ENCODE measurements at places on chromosomes 11 and 22.

GRCh38 chr11:131430473-131431208 is 60.2 kb downstream of the NTM start:
- DNase-seq, result peak; percentile 60

- no peak for DNase-seq
Measured at GRCh38 chr11:71381781-71382505, 66.2 kb downstream of the DHCR7 start.

DNA sequence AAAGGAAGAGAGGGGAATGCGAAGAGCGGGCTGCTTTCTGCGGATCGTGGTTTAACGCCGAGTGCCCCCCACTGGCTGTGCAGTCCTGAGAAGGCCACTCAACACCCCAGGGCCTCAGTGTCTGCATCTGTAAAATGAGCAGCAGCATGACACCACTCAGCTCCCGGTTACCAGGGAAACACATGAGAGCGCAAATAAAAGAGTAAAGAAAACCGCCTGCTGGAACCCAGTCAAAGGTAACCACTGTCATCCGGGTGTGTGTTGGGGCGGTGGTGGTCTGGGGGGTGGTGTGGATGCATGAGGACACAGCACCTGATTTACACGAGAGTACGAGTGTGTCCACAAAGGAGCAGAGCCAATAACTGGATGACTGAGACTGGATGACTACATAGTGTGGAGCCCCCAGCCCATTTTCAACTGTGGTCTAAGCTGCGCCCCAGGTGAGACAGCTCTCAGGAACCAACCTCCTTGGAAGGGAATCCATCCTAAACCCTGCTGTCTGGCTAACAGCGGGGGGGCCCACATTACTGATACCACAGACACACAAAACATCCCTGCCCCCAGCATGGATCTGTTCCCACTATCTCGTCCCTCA is 5.7 kb downstream of the CELSR1 start:
- no peak for DNase-seq

GRCh38 chr11:76674517-76675400 is 4.2 kb upstream of the LRRC32 start:
- no peak for DNase-seq

DNA sequence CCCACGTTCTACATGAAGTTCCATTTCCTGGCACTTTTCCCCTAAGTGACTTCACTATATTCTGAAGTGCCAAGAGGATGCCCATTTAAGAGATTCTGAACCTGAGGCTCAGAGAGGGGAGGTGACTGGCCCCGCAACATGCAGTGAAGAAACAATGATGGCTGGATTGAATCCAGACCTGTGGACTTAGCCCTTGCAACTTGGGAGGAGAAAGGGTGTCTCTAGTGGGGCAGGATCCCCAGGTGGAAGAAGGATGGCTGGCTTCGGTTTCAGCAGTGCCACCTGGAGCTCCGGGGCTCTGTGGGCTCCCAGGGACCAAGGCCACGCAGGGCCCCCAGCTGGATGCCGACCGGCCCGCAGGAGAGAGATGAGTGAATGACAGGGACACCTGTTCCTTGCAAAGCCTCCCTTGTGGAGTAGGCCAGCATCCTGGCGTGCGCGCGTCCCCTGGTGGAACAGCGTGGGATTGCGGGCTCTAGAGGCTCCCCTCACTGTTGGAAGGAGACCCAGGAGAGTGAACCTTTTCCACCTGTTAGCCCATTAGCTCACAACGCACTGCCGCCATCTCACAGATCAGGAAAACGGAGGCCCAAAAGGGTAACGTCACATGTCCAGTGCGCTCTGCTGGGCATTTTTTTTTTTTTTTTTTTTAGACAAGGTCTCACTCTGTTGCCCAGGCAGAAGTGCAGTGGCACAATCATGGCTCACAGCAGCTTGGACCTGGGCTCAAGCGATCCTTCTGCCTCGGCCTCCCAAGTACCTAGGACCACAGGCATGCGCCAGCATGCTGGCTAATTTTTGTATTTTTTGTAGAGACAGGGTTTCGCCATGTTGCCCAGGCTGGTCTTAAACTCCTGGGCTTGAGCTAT is 104.7 kb downstream of the KIAA1671 start:
- DNase-seq, result peak; percentile 12

DNA sequence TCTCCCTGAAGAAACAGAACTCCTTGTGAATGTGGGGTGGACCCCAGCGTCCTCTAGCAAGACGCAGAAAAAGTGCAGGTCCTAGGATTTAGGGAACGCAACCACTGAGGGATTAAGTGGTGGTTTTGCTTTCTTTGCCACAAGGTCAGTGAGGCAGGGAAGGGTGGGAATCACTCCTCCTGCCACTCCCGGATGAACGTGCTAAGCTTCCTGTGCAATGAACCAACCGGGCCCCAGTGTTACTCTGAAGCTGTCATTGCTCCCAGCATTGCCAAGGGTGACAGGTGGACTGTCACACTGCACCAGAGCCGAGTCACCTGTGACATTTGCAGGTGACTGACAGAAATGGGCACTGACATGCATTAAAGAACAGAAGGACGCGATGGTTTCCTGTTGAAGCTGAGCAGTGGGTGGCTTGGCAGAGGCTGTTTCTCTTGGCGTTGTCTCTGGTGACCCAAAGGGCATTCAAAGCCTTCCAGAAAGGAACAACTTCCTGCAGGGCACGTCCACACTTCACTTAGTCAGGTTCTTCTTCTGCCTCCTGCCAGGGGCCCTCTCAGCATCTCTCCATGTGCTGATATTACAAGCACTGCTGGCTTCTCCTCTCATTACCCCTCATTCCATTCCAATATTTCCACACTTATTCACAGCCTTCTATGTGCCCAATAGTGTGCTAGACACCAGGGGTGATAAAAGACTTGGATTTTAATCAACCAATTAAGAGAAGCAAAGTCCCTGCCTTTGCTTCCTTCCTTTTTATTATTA is 9.7 kb downstream of the KIRREL3 start:
- DNase-seq, result peak; percentile 64

GRCh38 chr11:13229136-13229535 is 48.5 kb upstream of the BMAL1 start:
- no peak for DNase-seq

DNA sequence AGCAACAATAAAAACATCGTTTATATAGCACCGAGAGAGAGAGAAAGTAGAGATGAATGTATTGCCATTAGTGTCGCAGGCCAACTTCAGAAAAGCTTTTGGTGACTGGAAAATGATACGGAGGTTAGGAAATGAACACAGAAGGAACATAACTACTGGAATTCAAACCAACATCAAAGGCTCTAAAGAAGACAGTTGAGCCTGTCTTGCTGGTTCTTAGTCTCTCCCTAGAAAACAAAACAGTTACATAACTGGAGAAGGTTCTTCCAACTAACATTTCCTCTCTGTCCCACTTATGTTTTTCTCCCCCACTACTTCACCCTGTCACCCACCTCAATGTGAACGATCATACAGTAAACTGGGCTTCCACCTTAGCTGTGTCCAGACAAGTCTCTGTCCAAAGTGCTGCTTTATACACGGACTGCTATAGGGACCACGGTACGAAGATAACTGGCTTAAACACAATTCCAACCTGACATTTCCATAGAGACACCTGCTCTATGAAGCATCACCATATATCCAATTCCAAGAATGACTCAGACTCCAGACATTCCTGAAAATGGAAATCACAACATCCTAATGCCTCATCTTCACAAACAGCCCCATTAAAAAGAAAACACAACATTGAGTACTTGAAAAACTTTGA is 85.2 kb upstream of the ARHGAP32 start:
- DNase-seq, result no peak

- peak; percentile 83 for DNase-seq
Measured at GRCh38 chr11:43738600-43739409, 58.3 kb downstream of the HSD17B12 start.

DNA sequence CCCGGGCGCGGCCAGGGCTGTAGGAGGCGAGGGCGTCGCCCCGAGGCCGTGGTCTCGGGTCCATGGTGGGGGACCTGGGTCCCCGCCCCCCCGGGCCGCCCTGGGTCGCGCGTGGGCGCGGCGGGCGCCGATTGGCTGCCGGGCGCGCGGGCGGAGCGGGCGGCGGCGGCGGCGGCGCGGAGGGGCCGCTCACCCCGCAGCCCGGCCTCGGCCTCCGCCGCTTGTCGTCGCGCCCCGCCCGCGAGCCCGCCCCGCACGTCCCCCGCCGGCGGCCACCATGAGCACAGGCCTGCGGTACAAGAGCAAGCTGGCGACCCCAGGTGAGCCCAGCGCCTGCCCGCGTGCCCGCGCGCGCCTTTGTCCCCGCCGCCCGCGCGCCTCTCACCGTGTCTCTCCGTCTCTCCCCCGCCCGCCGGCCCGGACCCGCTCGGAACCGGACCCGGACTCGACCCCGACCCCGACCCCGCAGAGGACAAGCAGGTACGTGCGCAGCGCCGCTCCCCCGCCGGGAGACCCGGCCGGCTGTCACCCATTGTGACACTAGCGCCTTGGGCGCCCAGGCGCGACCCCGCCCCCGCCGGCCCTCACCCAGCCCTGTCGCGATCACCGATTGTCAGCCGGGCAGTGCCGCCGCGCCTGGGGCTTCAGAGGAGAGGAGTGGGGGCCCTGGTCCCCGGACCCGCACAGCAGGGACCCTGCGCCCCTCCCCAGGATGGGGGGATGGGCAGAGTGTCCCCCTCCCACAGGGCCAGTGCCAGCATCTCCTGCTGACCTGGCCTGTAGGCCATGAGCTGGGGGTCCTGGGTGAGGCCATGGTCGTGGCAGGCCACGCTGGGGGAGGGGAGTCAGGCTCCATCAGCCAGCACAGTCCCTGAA is at the start of gene SEPTIN5:
Gene SEPTIN5 (plus strand): TSS at position 192 of the 876 bp plus-strand sequence. CDS start 86 bp downstream, at position 278.
- DNase-seq, result no peak

GRCh38 chr22:33639588-33640254 is 280.6 kb downstream of the LARGE1 start:
- DNase-seq, result no peak

DNA sequence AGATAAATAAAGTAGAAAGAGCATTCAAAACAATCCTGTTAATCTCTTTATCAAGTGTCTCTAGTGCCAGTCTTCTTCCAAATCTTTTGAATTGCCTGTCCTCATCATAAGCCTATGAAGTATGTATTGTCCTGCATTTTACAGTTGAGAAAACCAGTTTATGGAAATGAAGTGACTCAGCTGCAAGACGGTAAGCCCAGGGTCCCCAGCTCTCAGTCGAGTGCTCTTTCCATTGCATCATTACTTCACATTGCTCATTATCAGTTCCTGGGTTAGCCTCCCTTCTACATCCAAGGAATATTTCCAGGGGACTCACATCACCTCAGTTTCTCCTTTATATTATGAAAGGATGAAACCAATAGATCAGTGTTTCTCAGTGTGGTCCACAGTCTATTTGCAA is 9.1 kb upstream of the P4HA3 start:
- peak; percentile 27 for DNase-seq

DNA sequence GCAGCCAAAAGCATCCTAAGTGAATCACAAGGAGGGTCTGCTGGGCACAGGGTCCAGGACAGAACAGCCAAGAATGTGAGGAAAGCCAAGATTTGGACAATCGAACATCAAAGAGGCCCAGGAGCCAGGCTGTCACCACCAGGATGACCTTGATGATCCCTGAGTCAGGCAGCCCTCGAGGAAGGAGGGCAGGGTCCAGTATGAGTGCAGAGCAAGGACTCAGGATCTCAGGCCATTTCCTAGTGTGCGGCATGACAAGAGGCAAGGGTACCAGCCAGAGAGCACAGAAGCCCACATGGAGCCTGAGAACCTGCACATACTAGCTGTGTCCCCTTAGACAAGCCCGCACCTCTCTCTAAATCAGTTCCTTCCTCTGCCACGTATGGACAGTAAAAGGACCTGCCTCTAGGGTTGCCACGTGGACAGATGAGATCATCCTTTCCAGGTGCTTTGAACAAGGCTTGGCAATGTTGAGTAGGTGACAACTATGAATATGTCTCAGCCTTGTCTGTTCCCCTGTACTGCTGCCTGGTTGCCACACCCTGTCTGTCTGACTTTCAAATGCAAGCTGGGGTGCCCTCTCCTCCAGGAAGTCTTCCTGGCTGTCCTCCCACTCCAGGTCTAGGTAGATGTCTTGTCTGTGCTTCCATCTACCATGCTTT is 32.2 kb upstream of the ISX start:
- no peak for DNase-seq

DNA sequence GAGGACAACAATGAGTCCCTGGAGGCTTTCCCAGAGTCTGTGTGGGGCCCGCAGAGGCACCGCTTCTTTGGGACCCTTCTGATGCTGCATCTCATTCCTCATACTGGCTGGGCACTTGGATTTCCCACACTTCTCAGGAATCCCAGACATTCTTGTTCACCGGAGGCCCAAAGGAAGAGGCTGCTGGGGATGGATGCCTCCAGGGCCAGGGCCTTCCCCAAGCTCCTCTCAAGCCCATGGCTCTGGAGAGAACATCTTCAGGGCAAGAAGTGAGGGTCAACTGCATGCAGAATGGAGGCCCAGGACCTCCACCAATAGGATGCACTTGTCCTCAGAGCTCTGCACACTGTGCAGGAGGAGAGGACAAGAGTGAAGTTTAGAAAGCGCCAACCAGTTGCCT is 34.6 kb downstream of the DKK3 start:
- DNase-seq, result peak; percentile 74

DNA sequence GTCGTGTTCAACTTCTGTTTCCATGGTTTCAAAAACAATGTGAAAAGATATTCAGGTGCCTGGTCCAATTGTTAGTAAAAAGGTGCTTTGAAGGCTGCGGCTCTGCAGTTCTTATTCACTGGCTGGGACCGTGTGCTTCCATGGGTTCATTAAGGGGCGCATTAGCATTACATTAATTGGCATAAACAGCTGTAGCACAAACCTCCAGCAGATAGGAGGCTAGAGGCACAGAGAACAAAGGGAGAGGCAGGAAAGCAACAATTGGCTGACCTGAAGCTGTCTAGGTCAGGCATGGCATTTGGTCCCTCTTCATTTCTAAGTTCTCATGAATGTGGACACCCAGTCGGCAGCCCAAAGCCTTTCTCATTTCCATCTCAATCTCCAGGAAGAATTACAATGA is 16.6 kb downstream of the PAK1 start:
- DNase-seq, result no peak

DNA sequence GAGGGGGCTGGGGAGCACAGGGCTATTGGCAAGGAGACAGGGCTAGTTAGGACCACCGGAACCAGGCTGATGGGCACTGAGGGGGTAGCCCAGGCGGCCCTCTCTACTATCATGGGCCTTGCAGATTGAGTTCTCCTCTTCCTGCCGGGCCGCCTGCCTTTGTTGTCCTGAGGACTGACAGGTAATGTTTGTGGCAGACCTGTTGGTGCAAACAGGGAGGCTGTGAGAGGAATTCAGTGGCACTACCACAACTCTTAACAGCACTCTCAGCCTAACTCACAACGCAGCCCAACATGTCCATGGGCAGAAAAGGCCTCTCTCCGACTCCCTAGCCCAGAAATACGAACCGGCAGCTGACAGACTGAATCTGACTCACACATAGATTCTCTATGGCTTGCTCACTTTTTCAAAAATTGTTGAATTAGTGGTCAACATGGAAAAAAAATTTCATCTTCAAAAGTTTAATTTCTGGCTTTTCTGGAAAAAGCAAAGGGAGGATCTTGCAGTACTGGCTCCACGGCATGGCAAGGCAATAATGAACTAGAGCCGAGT is 11.4 kb downstream of the KCNJ5 start:
- peak; percentile 81 for DNase-seq

- DNase-seq, result no peak
Measured at GRCh38 chr11:19674836-19675235, 37.8 kb upstream of the NAV2 start.

GRCh38 chr11:28108958-28109357 is 770 bp downstream of the METTL15 start:
- DNase-seq, result no peak

- peak; percentile 75 for DNase-seq
Measured at GRCh38 chr11:128745311-128746136, 51.7 kb downstream of the FLI1 start.

- no peak for DNase-seq
Measured at GRCh38 chr22:38071421-38072321, 12.3 kb downstream of the SLC16A8 start.

- no peak for DNase-seq
Measured at GRCh38 chr11:44427432-44427831, 117.5 kb upstream of the ALX4 start.

GRCh38 chr11:12995188-12995587 is 13.9 kb upstream of the RASSF10 start:
- no peak for DNase-seq
